NCI-H2171 (cell line): ENCODE measurements at places on chromosomes 11 and 22.

- peak; percentile 15 for DNase-seq
These were observed 284.0 kb downstream of the KIRREL3 start for GRCh38 chr11:126716456-126717083.

DNA sequence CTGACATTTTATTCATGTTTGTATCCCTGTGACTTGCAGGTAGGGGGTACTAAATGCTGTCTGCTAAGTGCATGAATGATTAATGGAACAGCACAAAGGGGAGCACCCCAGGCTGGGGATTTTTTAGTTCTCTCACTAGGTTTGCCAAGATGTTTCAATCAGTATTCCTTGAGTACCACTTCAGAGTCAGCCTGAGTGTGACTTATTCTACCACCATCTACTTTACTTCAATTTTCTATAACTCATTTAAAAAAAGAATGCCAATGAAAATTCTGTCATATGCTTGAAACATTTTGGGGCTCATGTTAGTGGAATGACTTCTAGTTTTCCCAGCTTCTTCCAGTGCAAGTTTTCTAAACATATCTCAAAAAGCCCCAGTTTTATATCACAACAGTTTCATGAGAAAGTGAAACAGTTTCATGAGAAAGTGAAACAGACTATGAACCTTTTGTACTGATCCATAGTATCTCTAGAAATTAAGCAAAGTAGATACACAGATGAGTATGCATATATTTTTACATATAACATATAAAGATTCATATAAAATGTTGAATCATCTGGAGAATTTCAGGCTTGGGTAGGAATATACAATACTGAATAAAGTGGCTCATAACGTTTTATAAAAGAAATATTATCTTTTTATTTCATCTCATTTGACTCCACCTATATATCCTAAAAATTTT is 252.4 kb downstream of the GRM5 start:
- no peak for DNase-seq

DNA sequence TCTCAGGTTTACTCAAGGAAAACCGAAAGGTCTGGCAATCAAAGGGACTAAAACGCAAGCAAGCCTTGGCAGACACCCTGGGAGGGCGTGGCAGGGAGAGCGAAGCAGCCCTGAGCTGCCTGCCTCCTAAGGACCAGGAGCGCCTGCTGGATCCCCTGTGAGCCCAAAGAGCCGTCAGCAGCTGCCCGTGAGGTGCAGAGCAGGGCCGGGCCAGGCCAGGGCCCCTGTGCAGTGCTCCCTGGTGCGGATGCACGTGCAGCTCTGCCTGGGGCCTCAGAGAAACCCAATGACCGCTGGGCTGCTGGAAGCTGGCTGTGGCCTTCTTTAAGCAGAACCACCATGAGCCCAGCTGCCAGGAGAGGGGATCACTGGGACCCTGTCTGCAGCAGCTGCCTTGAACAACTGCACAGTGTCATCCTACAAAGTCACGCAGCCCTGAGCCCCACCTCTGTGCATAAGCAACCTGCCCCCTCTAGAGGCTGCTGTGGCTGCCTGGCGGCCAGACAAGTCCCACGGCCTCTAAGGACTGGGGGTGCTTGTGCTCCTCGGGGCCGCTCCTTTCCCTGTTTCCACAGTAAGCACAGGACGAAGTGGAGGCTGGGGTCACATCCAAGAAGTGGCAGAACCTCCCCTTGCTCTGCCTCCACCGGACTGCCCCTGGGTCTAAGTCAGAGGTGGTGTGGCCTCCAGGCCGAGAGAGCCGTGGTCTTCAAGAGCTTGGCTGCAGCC is 29.1 kb upstream of the COMT start:
- no peak for DNase-seq

GRCh38 chr11:65559951-65560537 is 1.9 kb upstream of the LTBP3 start:
- no peak for DNase-seq

DNA sequence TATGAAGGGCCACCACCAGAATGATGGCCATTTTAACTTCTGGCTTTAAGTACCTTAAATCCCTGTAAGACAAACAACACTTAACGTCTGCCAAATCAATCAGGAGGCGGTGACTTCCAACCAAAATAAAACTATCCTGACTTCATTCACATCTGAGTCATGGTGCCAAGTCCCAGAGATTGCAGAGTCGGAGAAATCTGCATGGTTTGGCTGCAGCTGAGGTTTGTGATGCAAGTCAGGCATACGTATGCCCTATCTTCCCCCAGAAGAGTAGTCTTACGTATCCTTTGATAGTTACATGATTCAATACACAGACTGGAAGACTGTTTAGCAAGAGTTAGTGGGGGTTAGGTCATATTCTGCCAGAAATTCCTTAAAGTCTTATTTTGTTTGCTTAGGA is 1.7 kb upstream of the GAB2 start:
- DNase-seq = no peak

- no peak for DNase-seq
These were observed 555.2 kb downstream of the SOX6 start for GRCh38 chr11:15801126-15801525.

DNA sequence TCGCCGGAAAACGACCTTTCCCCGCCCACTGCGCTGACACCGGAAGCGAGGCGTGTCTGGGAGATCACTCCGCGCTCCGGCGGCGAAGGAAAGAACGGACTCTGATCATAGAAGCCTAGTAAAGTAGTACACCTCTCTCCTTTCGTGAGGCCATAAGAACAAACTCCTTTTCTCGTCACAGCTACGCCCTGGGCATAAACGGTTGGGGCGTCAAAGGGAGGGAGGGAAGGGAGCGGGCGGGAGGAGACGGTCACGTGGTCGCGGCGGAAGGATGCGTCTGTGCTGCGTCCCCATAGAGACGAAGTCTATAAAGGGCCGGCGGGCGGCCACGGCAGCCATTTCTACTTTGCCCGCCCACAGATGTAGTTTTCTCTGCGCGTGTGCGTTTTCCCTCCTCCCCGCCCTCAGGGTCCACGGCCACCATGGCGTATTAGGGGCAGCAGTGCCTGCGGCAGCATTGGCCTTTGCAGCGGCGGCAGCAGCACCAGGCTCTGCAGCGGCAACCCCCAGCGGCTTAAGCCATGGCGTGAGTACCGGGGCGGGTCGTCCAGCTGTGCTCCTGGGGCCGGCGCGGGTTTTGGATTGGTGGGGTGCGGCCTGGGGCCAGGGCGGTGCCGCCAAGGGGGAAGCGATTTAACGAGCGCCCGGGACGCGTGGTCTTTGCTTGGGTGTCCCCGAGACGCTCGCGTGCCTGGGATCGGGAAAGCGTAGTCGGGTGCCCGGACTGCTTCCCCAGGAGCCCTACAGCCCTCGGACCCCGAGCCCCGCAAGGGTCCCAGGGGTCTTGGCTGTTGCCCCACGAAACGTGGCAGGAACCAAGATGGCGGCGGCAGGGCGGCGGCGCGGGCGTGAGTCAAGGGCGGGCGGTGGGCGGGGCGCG is at the start of gene ATF4:
TSS of gene ATF4 (plus strand) at position 337 of the 880 bp plus-strand sequence. CDS start 884 bp downstream, outside the sequence.
- peak; percentile 95 for DNase-seq

GRCh38 chr11:9601876-9602199 is 28.4 kb downstream of the WEE1 start:
- DNase-seq = no peak

DNA sequence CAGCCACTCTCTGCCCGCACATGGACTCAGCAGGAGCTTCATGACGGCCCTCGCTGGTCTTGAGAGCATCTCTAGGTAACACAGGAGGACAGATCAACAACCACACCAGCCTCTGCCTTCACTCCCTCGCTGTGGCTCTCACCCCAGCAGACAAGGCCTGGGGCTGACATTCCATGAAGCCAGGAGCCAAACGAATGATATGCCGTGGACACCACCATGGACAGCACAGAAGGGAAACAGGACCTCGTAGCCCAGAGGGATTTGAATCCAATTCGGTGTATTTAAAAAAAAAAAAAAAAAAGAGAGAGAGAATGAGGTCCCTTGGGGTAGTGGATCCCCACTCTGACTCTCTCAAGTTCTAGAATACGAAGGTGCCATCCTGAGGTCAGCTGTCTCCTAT is 385.5 kb downstream of the SHANK2 start:
- no peak for DNase-seq

DNA sequence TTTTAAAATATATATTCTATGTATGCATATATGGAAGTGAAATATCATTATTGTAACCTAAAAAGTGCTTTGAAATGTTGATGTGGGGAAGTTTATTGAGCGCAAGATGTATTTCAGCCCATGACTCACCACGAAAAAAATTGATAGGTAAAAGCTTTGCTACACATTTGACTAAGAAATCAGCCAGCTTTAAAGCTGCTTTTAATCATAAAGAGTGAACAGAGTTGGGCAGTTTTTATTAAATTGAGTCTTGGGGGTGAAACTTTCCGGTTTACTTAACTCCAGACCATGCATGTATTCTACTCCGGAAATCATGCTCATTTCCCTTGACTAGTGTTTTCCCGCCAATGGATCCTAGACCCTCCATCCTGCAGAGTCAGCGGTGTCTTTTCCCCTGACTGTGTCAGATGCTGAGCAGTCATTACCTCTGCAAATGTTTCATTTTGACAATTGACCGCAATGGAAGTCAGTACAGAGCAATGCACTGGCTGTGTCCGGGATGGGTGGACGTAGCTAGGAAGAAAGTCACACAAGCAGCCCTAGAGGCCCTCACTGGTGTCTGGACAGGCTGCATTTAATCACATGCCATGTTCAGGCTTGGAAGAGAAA is 47.2 kb upstream of the MPEG1 start:
- DNase-seq = no peak

- no peak for DNase-seq
These were observed 752.8 kb downstream of the OPCML start for GRCh38 chr11:132779497-132779896.

DNA sequence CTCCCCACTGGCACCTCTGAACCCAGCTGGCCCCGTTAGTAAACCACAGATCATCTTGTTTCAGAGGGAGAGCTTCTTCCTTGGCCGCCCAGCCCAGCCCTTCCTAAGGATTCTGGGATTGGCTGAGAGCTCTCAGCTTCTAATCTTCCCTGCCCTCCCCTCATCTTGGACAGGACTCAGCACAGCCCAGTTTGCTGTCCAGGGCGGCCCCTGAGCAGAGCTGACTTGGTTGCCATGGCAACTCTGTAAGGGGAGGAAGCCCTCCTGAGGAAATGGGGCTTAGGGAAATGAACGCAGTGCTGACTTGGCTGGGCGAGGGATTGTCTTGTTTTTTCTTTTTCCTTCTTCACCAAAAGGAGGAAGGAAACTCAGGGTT is 4.6 kb downstream of the APOL4 start:
- no peak for DNase-seq

DNA sequence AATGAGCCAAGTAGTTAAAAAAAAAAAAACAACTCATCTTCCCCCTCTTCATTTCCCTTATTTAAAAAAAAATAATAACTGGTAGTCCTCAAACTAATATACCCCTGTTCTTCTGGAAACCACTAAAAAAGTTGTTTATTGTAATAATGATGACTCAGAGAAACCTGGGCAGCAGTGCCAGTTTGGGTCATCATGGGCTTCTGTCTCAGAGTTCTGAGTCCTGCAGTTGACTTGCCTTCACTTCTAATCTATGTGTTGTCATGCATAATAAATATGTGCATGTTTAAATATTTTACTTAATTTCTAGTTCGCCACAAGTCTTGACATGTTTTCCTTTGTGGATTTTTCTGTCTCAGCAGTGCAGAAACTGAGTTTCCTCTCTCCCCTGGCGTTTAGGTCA is 46.8 kb downstream of the PPP2R1B start:
- DNase-seq = no peak

DNA sequence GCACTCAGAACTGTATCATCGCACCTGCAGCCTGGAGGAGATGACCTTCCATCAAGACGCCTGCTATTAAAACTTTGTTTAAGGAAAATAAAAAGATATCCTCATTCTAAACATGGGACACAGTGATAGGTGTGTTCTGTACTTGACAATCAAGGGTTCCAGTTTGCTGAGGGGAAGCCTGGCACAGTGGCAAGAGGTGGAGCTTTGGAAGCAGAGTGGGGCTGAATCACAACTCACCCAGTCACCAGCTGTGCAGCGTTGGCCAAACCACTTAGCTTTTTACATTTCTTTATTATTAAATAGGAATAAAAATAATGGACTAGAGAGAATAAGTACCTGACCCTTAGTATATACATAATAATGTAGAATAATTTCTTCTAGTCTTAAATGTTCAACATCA is 220.7 kb downstream of the TENM4 start:
- no peak for DNase-seq

DNA sequence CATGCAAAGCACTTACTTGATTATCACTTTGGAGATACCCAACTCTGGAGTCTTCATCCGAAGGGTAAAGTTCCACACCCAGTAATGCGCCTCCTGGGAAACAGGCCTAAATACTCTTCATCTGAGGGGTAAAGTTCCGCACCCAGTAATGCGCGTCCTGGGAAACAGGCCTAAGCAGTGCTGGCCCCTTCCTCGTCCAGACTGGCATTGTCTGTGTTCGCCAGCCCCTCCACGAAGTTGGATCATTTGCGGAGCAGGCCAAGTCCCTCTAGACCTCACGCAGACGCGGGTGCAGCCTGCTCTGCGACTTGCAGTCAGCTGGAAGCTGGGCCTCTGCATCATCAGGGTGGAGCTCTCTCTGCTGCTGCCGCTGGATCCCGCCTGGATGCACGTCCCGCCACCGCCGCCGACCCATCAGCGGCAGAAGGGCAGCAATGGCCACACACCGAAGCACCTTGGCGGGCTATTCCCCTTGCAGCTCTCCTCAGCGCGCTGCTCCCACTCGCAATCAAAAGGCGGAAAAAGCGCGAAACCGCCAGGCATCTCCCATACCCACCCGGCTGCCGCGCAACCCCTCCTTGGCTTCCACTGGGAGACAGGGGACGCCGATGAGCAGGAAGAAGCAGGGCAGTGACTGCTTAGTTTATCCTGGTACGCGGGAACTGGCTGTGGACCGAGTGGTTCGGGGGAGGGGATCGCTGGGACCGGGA is 34.1 kb upstream of the GLYATL1 start:
- DNase-seq = no peak
